ENCODE measurements at places on chromosomes 13 and 19.

DNA sequence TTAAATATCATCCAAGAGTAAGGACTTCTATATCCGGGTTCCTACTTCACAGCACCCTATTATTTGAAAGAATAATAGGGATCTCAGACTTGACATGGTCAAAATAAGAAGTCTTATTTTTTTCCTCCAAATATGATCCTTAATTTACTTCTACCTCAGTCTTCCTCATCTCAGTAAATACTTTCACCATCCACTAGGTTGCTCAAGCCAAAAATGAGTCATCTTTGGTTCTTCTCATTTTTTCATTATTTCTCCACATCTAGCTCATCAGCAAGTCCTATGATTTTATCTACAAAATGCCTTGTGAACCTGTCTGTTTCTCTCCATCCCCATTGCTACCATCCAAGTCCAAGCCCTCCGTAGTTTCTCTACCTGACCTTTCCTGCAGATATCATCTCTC, 121.9 kb upstream of the GJB6 start:
- no peak for DNase-seq

- DNase-seq: no peak
Observed at GRCh38 chr13:34897220-34897619, 44.9 kb upstream of the NBEA start.

GRCh38 chr19:47257411-47258169, 1.3 kb downstream of the CCDC9 start:
- DNase-seq: no peak

DNA sequence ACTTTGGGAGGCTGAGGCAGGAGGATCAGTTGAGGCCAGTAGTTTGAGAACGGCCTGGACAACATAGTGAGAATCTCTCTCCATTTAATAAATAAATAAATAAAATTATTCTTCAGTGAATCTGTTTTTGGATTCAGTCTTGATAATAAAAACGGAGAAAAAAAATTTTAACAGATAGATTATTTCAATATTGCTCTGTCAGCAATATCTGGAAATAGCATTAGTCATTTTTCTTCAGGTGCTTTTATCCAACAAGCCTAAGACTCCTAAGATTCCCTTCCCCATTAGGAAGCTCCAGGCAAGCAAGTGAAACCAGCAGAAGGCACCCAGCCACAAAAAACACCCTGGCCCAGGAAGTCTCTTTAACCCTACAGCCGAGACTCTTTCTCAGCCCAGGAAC, 21.3 kb upstream of the LPAR6 start:
- no peak for DNase-seq

DNA sequence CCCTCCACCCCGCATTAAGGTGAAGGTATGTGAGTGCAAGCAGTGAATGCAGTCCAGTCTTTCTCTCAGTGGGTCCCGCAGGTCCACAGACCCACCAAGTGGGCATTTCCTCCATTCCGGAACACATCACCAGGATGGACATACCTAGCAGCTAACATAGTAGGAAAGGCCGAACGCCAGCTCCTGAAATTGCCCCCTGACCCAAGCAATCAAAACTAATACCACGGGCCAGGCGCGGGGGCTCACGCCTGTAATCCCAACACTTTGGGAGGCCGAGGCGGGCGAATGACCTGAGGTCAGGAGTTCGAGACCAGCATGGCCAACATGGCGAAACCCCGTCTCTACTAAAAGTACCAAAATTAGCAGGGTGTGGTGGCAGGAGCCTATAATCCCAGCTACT, 71.7 kb upstream of the VSTM2B start:
- peak; percentile 40 for DNase-seq

DNA sequence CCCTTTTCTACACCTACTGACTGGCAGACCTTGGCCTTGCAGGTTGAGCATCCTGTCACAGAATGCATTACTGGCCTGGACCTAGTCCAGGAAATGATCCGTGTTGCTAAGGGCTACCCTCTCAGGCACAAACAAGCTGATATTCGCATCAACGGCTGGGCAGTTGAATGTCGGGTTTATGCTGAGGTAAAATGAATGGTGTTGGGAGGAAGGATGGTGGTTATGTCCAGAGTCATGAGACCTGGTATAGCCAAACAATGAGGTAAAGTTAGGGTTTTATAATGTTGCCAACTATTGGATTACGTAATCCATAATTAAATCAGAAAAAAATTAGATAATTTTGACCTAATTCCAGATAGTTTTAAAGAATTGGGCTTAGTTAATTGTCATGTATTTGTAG, 212.5 kb downstream of the PCCA start:
- DNase-seq: no peak

DNA sequence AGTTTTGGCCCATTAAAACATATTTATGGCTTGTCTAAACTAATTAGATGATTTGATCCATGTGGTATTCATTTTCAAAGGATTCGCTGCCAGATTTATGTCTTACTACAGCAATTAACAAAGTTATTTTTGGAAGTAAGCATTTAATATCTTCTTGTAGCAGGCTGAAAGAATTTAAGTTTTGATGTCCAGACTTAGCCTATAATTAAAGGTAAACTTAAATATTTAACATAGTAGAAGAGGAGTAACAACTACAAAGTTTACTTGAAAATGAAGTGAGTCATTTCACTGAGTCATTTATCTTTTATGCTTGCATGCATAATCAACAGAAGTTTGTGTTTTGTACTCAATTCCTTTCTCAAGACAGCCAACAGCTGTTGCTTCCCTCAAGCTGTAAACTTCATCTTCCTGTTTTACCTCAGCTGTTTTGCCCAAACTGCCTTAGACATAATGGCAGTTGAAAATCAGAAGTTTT, 58.1 kb downstream of the EDNRB start:
- no peak for DNase-seq

DNA sequence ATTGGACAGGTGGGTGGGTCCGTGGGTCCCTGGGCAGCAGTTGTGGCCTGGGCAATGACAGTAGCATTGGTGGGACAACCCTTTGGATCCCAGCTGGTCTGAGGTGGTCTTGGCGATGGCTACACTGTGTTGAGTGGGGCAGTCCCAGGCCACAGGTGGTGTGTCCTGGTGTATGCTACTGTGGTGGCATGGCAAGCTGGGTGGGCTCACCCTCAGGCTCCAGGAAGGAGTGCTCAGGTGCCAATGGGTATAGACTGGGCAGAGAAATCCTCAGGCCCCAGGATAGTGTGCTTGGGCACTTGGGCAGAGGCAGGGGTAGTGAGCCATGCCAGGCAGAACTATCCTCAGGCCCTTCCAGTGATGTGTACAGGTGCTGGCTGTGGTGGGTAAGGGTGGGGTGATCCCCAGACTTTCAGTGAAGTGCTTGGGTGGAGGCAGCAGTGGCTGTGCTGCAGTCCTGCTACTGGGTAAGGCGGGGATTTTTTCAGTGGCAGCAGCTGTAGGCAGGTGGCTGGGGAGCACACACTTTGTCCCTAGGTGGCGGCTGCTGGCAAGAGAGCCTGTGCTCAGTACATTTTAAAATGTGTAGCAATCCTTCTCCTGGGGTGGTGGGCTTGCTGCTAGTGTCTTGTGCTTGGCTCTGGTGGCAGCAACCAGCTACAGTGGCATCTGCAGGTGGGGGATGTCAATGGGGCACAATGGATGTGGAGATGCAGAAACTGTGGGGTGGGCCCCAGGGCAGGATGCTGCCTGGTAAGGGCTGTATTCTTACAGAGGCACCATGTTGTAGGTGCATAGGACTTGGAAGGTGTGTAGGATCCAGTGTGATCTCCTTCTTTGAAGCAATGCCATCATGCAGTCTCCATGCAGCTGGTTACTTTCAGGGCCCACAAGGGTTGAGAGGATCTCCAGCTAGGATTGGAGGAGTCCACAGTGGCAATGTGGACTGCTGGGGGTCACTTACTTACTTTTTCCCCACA, 64.9 kb downstream of the DNAJC3 start:
- no peak for DNase-seq

DNA sequence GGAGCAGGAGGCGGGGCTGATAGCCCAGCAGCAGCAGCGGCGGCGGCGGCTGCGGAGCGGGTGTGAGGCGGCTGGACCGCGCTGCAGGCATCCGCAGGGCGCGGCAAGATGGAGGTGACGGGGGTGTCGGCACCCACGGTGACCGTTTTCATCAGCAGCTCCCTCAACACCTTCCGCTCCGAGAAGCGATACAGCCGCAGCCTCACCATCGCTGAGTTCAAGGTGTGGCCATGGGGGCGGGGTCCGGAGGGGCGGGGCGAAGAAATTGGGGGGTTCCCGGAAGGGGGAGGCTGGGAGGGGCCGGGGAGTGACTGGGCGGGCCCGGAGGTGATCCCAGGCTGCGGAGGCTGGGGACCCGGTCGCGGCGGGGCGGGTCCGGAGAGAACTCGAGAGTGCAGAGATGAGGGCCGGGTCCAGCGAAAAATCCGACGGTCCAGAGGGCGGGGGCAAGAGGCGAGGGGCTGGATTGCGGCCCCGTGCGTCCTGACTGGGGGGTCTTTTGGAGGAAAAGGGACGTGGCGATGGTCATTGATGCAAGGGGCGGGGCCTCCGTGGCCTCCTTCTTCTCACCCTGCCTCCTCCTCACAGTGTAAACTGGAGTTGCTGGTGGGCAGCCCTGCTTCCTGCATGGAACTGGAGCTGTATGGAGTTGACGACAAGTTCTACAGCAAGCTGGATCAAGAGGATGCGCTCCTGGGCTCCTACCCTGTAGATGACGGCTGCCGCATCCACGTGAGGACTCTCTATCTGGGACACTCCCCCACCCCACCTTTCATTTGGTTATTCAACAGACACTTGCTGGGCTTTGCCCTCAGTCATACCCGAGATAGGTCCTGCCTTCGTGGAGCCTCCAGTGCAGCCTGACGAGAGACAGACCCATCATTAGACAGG, at the start of gene TBCB:
Gene TBCB (plus strand): TSS at position 16 of the 891 bp plus-strand sequence. CDS start 93 bp downstream, at position 109.
- peak; percentile 90 for DNase-seq

GRCh38 chr13:109628251-109628699, 158.1 kb downstream of the IRS2 start:
- DNase-seq: no peak

DNA sequence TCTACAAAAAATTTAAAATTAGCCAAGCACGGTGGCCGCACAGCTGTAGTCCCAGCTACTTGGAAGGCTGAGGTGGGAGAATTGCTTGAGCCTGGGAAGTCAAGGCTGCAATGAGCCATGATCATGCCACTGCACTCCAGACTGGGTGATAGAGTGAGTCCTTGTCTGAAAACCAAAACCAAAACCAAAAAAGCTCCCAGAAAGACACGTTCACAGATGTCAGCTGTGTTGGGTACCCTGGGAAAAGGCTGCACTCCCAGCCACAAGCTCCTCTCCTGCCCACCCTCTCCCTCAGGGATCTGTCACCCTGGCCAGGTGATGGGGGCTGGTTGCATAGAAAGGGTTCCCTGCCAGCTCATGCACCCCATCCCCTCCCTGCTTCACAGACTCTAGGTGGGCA, 53.3 kb downstream of the RNF6 start:
- no peak for DNase-seq

DNA sequence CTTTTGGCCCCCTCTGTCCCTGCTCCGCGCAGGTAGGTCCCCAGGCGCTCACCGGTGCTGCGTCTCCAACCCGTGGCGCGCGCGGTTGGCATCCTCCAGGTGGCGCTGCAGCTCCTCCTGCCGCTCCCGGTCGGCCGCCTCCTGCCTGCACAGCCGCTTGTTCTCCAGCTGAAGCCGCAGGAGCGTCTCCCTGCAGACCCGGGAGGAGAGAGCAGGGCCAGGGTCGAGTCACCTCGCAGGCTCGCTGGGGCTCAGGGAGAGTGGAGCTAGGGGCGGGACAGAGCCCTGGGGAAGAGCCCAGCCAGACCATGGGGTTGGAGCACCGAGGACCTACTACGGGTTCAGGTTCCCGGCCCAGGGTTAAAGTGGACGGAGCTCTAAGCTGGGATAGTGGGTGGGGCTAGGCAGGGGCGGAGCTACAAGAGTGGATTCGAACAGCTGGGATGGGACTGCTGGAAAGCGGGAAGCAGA, 9.3 kb downstream of the HOOK2 start:
- DNase-seq: no peak

DNA sequence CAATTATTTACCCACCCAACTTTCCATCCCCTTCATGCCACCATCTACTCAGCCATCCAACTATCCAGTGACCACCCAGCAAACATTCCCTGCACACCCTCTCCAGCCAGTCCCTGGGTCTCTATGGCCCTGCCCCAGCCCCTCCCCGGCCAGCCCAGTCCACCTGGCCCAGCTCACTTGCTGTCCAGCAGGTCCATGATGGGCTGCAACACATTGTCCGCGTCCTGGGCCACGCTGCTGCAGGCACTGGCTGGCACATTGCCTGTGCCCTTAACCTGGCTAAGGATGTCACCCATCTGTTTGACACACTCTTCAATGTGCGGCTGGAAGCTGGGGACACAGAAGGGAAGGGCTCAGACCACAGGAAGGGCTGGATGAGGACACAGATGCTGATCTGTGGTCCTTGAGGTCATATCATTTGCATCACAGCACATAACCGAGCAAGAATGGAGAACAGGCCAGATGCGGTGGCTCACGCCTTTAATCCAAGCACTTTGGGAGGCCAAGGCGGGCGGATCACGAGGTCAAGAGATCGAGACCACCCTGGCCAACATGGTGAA, 61.6 kb downstream of the UNC13A start:
- no peak for DNase-seq

- DNase-seq: no peak
Observed at GRCh38 chr13:83878691-83879430, 3.4 kb downstream of the SLITRK1 start.

GRCh38 chr13:101452519-101453485, at the start of gene ITGBL1:
Gene ITGBL1, plus strand, starts transcription at chr13:101452675. Its CDS starts 159 bp downstream, at chr13:101452834.
- no peak for DNase-seq

DNA sequence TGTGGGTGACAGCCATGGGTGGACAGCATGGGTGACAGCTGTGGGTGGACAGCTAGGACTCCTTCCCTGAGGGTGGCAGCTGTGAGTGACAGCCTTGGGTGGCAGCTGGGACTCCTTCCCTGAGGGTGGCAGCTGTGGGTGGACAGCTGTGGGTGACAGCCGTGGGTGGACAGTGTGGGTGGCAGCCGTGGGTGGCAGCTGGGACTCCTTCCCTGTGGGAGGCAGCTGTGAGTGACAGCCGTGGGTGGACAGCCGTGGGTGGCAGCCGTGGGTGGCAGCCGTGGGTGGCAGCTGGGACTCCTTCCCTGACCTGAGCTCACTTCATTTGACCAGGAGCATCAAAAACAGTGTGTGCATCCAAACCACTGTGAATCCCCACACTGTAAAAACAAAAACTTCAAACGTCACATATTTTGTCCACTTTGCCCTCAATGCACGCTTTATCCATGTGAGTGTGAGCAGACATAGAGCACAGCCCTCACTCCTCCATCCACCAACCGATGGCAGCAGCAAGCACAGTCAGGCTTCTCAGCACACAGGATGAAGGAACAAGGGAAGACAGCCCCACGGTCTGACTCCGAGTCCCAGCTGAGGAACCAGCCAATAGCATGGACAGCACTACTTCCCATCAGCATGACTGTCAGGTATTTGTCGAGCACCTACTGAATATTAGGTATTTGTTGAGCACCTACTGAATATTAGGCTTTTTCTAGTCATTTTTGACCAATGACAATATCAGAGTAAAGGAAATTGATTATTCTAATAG, 1.6 kb upstream of the CFAP97D2 start:
- no peak for DNase-seq

GRCh38 chr19:11375143-11375948, 880 bp downstream of the SWSAP1 start:
- no peak for DNase-seq

DNA sequence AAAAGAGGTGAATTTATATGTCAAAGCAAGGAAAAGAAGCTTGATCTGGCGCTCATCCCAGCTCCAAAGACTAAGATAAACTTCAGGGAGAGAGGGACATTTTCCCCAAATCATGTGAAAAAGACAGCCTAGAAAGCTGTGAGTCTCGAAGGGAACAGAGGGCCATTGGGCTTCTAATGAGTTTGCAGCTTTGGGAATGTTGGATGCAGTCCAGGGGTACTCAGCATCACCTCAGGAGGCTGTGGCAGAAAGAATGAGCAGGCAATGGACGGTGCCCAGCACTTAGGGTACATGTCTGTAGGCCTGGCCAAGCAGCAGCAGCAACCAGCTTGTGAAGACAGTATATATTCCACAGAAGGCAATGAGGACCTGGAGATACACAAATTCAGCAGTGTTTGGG, 25.7 kb upstream of the WASF3 start:
- no peak for DNase-seq
